SK-MEL-5 (cell line): ENCODE measurements at places on chromosomes 2 and 18. TPM values are rescaled to one million over a fixed set of nuclear protein-coding genes. Genes with fewer than 3 reads are reported as not detected.

CSRNP3 gene
- total RNA-seq: 0.32 and 0.45 TPM in 2 replicates

CELF4 gene
- not detected in 2 replicates for total RNA-seq

GRCh38 chr2:37698931-37699481 lies 27.6 kb upstream of the CDC42EP3 start:
- DNase-seq: no peak

GRCh38 chr2:47266939-47267710 lies 112.0 kb upstream of the STPG4 start:
- DNase-seq: no peak

DNA sequence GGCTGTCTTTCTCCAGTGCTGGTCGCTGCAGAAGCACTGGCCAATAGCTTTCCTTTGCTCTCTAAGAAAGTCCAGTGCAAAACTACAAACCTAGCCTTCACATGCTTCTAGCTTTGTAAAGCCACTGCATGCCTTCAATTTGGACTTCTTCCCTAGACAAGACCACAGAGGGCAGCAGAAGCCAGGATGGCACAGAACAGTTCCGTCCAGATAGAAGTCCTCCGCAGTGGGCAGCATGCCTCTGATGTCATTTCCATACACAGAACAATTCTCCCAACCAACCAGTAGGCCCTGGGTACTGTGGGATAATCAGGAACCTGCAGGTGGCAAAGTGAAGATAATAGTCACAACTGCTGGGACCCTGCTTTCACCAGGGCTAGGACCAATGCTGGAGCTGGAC lies 3.3 kb downstream of the ST6GAL2 start:
- DNase-seq: peak; percentile 21

DNA sequence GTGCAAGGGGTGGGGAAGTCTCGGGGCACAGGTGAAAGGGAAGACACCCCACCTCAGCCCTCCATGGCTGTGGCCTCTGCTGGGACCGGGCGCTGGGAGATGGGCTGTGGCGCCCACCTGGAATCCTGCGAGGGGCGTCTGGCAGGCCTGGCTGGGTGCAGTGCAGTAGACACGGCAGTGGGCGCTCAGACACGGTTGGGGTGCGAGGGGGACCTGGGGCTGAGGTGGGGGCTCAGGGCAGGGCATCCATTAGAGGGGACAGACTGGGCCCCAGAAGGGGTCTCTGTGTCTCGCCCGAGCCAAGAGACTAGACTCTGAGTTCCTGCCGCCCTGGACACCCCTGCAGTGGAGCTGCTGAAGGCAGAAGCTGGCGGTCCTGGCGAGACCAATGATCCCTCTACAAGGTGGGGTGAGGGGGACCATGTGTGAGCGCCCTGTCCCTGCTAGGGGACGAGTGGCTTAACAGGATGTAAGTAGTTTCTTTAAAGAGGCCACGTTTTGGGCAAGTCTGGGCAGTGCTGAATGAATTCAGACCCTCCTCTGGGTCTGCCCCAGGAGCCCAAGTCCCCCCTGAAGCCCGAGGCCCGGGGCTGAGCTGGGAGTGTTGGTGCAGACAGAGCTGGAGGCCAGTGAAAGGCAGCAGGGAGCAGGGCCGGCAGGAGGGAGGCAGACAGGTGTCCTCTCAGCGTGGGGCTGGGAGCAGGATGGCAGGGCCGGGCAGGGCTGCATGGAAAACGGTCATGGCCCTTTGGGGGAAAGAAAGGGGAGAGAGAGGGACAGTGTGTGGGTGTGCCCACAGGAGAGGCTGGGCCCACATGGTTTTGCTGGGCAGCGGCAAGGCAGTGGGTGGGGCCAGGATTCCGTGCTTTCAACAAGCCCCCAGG lies 57.2 kb downstream of the HS6ST1 start:
- DNase-seq: no peak
